Stimulated activated CD4-positive, alpha-beta T cell treated with anti-CD3 and anti-CD28 coated beads, Interleukin-2, amount 100 ng/mL, for 48 hours (primary cell): ENCODE measurements at places on chromosomes 1 and 21.

DNA sequence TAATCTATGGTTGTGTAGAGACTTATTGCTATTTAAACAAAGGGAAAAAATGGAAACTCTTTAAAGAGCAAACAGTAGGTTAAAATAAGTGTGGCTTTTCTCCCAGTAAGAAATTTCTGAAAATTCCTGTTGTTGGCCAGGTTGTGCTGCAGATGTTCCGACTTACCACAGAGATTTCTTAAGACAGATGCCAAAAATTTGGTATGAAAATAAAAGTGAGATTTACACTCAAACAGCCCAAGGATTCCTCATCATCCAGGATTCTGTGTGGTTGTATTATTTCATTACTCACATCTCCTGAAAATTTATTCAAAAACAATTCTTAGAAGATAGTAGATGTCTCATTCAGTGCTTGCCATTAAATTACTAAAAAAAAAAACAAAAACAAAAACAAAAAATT is 296.7 kb upstream of the PTBP2 start:
- DNase-seq: no peak

DNA sequence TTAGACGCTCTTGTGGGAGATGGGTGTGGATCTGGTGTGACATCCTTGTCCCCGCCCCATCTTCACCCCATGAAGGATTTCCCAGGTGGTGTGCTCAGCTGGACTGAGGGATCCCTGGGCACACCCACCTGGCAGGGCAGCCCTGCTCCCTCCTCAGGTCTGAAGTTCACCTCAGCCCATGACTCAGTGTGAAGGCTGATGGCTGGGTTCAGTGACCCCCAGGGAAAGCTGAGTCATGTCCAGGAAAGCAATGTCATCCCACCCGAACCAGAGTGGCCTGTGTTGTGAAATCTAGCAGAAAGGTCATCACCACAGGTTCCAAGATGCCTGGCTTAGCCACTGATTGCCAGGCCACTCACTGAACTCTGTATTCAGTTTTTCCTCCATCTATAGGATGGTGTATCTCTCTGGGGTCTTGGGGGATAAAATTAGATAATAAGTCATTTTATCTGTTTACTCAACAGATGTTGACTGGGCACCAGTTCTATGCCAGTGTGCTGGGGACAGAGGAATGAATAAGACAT is 97.7 kb upstream of the JUN start:
- no peak for DNase-seq

DNA sequence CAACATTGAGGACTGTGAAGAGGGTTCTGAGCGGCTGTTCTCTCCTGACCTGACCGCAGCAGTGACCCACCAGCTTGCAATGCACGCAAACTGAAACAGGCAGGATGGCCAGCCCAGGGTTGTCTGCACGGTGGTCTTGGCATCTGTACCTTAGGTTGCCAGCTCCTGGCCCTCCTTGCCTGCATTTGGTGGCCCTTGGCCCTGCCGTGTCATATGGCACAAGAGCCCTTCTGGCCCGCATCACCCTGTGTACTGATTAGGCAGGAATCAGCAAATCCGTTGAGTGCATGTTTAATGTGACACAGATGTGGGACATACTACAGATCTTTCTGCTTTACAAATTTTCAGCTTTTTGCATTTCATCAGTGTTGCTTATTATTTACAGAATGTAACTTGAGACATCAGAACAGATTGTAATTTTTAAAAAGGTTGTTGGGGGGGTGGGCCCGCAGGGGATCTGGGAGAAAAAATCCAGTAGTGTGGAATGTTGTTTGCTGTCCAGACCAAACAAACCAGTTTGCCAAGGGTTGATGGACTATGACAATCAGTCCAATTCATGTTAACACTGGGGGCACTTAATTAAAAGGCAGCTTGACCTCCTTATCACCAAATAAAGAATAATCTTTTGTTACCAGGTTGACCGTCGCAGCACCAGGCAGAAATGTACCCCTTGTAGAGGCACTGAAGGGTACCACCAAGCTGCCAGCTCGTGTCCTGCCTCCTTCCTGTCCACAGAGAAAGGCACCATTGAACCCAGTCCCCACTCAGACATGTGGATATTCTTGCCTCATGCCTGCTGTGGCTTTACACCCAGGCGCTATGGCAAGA is 132.6 kb downstream of the DHRS3 start:
- no peak for DNase-seq

DNA sequence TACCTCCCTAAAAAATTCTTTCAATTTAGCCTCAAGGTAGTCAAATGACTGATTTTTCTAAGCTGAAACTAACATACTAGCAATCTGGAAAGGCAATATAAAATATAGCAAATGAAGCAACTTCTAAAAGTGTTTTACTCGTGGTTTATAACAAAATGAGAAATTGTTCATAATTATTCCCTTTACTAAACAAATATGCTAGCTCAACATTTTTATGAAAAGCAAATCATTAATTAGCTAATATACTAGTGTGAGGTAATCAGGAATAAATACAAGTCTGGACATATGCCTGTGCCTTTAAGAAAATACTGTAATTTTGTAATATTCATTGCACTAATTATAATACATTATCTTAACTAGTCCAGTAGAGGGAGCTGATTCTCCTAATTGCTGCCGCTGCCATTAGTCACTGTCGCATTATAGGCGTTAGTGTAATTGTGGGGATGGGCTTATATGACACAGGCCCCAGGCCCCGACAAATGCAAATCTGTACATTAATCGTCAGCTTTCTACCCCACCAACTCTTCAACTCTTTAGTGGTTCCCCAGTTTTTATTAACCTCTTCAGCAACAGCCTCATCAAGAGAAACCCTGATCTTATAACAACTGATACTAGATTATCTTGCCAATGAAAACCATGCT is 160.9 kb downstream of the GABPA start:
- DNase-seq: no peak

DNA sequence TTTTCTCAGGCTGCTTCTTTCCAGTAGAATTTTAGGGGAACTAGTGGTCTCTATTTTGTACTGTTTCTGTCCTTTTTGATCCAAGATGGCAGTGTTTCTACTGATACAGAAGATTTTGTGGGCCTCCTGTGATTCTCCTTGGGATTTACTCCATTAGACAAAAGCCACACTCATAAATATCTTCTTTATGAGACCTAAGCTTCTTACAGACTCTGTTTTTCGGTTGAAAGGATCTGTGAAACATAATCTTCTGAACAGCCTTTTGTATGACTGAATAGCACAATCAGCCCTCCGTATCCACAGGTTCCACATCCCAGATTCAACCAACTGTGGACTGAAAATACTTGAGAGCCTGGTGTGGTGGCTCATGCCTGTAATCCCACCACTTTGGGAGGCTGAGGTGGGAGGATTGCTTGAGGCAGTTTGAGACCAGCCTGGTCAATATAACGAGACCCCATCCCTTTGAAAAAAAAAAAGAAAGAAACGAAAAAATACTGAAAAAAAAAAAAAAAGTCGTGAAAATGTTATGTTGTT is 10.8 kb upstream of the PSMD4 start:
- no peak for DNase-seq

DNA sequence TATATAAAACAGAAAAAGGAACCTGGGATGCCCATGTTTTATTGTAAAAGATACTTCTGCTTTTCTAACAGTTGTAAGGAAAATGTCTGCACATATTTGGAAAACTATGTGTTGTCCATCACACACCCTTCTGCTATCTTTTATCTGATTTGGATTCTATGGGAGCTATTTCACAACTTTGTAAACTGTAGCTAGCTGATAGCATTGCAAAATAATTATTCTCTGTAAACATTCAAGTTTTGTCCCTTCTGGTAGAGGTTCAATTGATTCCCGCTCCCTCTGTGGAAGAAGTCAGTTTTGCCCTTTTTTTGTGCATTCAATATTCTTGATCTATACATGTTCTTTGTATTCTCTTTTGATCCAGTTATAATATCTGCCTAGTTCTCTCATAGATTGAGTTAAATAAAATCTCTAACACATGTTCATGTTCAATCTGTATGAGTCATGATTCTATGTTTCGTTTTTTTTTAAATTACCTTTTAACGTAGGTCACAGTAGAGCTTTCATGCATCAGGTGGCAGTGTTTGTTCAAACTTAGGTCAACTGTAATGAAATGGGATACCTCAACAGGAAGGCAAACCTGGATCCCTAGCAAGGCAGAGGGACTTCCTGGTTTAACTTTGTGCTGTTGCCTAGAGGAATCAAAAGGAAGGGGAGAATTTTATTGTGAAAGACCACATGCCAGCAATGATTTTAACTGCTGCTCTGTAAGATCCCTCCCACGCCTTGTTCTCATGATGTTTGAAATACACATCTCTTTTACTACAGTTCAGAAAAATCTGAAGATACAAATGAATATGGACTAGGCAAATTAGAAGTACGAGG is 26.0 kb upstream of the BCL9 start:
- DNase-seq: no peak
